IMR-90 (cell line): ENCODE measurements at places on chromosomes 6 and 20. TPM values are rescaled to one million over a fixed set of nuclear protein-coding genes. Genes with fewer than 3 reads are reported as not detected.

Gene CAP2
- total RNA-seq: 14.5 and 16.1 TPM in 2 replicates

Gene EIF6
- total RNA-seq: 215 and 227 TPM in 2 replicates

Gene KHDRBS2
- not detected in 2 replicates for total RNA-seq

Gene SLC17A9
- total RNA-seq: 1.4 and 2.2 TPM in 2 replicates

Gene NRN1
- 0.28 TPM in 1 of 2 replicates, not detected in the other for total RNA-seq
